ENCODE measurements at places on chromosomes 16 and 17.

DNA sequence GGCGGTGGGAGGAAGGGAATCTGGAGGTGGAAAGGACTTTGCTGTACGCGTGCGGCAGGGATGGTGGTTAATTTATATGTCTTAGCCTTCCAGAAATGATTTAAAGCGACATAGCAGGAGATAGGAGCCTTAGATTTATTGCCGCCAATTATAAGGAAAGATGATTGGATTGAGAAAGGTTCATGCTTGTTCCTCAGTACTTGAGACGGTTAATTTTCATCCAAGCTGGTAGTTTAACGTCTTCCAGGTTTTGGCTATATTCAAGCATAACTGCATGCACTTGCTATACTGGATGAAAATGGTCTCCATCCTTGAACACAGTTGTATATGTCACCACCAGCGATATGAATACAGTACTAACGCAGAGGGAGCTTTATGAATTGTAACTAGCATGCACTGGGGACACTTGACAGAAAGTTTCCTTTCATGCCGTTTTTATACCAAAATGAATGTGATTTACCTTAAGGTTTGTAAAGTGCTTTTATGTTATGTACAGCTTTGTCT lies 610 bp upstream of the PEX12 start:
- DNase-seq = no peak

DNA sequence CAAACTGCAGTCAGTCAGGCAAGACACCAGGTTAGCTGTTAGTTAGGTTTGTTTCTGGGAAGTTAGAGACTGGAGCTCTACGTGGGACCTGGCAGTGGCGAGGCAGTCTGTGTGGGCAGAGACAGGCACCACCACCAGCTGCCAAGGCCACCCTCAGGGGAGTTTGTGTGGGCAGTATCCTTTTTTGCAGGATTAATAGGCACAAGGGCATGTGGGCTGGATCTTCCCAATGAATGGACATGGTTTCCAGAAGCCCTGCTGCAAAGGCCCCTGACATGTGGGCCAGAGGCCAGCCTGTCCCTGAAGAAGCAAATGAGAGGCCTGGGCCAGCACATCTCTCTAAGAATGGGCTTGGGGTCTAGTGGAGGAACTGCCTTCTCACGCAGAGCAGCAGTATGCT lies 19.2 kb upstream of the SREBF1 start:
- DNase-seq = no peak

GRCh38 chr17:80095844-80096475 lies 5.4 kb upstream of the GAA start:
- no peak for DNase-seq

- DNase-seq = no peak
Observed at GRCh38 chr17:13346996-13347762, 254.6 kb downstream of the HS3ST3A1 start.

DNA sequence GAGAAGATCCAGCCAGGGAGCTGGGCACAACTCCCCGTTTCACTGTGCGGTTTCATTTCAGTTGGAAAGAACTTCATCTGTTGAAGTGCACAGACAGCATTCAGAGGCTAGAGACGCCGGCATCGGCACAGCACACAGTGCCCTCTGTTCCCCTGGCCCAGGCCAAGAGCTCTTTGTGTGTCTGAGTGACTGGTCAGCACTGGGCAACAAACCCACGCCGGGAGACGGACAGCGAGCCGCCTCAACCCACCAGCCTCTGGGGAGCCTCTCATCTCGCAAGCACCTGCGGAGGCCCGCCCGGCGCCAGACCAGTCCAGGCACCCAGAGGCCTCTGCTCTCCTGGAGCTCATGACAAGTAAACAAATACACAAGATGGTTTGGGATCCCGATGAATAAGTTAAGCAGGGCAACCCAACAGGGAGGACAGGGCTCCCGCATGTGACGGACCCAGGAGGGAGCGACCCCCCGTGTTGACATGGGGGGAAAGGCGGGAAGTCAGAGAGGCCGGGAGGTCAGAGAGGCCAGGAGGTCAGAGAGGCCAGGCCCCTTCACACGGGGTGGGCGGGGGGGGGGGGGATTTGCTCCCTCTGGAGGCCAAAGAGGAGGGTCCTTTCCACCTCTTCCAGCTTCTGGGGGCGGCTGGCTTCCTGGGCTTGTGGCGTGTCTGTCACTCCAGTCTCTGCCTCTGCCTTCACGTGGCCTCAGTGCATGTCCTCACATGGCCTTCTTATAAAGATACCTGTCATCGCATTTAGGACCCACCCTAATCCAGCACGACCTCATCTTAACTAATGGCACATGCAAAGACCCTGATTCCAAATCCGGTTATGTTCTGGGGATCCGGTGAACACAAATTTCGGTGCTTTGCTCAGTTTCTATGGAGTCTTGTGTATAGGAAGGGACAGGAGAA lies 25.8 kb upstream of the KLHDC4 start:
- DNase-seq = no peak

- no peak for DNase-seq
Observed at GRCh38 chr16:85002099-85002541, 9.2 kb downstream of the ZDHHC7 start.

GRCh38 chr17:57302690-57303465 lies 46.6 kb downstream of the MSI2 start:
- no peak for DNase-seq

DNA sequence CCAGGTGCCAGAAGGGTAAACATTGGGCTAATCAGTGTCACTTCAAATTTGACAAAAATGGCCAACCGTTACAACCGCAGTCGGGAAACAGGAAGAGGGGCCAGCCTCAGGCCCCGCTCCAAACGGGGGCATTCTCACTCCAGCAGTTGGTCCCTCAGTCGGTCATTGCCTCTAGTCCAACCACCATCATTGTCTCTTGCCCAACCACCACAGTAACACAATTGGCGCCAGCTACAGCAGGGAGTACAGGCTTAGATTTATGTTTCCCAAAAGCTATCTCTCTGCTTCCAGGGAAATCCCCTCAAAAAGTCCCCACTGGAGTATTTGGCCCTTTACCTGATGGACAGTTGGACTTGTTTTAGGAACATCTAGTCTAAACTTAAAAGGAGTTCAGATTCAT lies 20.3 kb downstream of the ALOX15B start:
- DNase-seq = no peak

- DNase-seq = no peak
Observed at GRCh38 chr16:54165912-54166865, 120.4 kb downstream of the IRX3 start.

DNA sequence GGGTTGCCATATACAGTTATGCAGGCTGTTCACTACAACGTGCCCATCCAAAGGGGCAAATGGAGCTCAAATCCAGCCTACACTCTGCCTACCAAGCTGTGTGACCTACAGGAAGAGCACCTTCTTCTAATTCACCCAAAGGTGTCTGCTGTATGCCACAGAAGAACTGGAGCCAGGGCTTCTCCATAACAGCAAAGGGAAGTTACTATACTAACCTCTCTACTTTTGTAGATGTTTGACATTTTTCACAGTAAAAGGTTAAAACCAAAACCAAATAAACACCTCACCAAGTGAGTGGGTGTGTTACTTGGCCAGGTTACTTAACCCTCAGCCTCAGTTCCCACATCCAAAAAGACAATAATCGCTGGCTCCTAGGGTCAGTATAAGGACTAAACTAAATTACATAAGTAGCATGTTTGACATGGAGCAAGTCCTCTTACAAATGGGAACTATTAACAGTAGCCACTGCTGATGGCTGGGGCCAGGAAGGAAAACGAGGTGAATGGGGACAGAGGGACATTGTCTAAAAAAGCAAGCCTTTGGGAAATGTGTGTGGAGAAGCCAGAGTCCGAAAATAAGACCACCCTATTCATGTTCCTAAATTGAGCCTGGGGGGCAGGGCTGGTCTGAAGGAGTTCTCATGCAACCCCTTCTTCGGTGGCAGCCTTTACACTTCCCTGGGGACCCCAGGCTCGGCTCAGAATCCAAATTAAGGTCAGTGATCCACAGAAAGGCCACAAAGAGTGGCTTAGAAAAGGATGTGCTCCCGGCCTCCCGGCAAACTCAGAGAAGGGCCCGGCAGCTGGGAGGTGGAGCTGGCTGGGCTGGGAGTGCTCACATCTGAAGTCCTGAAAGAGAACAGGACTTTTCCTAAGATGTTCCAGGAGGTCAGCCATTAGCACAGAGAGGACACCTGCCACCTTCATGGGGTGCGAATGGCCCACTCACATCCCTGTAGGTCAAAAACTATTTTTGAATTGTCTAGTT lies 13.5 kb downstream of the CUEDC1 start:
- DNase-seq = no peak

GRCh38 chr16:69077251-69077650 lies 28.2 kb upstream of the HAS3 start:
- peak; percentile 56 for DNase-seq

- no peak for DNase-seq
Observed at GRCh38 chr16:82681592-82681991, 54.8 kb downstream of the CDH13 start.

GRCh38 chr16:383326-384051 lies 1.7 kb upstream of the PGAP6 start:
- DNase-seq = no peak

DNA sequence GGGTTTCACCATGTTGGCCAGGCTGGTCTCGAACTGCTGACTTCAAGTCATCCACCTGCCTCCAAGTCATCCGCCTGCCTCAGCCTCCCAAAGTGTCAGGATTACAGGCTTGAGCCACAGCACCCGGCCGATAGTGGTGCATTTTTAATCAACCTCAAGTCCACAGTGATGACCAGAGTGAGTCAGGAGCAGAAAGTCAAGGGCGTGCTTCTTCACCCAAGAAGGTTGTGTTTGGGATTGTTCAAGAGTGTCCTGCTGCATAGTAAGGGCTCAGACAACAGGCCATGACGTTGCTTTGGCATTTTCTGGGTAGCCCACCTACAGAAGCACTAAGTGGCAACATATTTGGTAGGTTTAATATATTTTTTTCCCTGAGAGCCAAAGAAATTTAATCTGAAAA lies 108.3 kb upstream of the FAM20A start:
- DNase-seq = no peak

DNA sequence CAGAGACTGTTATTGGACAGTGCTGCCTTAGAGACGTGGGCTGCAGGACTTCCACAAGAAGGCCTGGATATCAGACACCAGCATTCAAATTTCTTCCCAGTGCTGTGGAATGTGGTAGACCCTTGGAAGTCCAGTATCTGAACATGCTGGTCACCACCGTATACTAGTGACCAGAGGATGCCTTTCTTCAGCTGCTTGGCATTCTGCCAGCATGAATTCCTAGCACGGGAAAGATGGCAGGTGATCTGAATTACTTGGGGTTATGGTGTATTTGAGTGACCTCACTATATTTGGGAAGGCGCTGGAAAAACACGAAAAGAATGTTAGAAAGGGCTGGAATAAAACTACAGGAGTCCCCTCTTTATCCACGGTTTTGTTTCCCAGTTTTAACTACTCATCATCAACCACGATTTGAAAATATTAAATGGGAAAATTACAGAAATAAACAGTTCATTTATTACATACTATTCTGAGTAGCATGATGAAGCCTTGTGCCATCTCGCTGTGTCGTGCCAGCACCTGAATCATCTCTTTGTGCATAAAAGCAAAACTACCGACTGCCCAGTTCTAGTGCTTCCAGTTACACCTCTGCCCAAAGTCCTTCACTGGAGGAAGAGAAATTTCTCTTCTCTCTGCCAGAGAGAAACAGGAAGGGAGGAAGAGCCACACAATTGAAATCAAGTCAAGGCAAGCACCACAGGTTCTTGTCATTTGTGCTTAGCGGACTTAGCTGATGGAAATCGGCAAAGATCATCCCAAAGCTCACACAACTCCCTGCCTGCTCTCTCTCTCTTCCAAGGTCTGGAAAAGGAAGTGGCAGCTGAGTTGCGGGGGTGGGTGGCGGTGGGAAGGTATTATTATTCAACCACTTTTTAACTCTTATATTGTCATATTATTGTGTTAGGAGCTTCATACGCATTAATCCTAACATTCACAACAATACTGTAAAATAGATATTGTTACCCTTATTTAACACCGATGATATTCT lies 1.4 kb upstream of the CHST4 start:
- no peak for DNase-seq

- peak; percentile 38 for DNase-seq
Observed at GRCh38 chr16:83835586-83836566, 28.1 kb downstream of the HSBP1 start.

DNA sequence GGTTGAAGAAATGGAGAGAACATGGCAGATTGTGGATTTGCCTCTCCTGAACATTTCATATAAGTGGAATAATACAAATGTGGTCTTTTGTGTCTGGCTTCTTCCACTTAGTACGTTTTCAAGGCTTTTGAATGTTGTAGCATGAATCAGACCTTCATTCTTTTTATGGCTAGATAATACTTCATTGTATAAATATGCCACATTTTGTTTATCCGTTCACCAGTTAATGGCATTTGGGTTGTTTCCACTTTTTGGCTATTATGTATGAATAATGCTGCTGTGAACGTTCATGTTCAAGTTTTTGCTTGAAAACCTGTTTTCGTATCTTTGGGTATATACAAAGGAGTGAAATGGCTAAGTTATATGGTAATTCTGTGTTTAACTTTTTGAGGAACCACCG lies 130.4 kb downstream of the TANC2 start:
- DNase-seq = no peak

- DNase-seq = peak; percentile 86
Observed at GRCh38 chr16:56988948-56989945, at the start of gene NLRC5. NLRC5 (plus strand) TSS chr16:56989557; CDS start chr16:57020713, 31,156 bp downstream.

DNA sequence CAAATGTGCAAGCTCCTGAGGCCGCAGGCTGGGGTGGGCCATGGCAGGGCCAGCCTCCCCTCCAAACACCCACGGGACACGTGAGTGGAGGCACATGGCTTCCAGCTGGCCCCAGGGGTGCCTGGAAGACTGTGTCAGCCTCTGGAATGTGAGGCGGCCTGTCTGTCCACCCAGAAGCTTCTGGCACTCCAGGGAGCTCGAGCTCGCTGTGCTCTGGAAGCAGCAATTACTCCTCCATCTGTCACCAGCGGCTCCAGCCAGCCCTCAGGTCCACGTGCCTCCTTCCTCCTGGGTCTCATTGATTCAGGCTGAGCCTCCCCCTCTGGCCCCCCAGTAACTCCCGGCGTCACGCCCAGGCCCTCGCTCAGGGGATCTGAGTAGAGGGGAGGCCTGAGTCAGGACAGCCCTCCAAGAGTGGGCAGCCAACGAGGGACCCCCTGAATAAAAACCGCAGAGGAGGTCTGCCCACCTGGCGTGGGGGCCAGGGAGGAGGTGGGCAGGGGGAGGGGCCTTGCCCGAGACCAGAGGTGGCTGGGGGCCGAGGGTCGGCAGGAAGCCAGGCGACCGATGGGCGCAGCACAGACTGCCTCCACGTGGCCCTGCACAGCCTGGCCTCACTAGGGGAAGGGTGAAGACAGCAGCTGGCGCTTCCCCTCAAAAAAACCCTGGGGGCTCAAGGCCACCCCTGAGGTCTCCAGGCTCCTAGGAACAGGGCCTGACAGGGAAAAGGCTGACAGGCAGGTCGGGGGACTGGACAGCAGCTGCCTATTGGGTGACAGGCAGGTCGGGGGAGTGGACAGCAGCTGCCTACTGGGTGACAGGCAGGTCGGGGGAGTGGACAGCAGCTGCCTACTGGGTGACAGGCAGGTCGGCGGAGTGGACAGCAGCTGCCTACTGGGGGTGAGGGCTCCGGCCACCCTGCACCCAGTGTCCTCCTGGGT lies 11.9 kb downstream of the PIEZO1 start:
- no peak for DNase-seq

- DNase-seq = no peak
Observed at GRCh38 chr16:23711785-23712184, 1.2 kb downstream of the ERN2 start.

- DNase-seq = no peak
Observed at GRCh38 chr16:31221357-31222160, 4.6 kb upstream of the PYDC1 start.
